Activated T-helper 2 cell treated with anti-CD3 and anti-CD28 coated beads, Interferon-gamma antibody, Interleukin-2, Interleukin-4, amounts not matched to agents 10 μg/mL and 5 μg/mL and 100 μg/mL, durations not matched to agents 14 hours and 24 hours and 36 hours (primary cell): ENCODE measurements at places on chromosomes 12 and 14.

- peaks cover 19% of the 10 kb centered on the region for H3K36me3 ChIP-seq
- no peak overlapping the region for H3K4me3 ChIP-seq
- no peak for DNase-seq
Measured at GRCh38 chr12:50061946-50062686, 4.7 kb downstream of the ASIC1 start.

DNA sequence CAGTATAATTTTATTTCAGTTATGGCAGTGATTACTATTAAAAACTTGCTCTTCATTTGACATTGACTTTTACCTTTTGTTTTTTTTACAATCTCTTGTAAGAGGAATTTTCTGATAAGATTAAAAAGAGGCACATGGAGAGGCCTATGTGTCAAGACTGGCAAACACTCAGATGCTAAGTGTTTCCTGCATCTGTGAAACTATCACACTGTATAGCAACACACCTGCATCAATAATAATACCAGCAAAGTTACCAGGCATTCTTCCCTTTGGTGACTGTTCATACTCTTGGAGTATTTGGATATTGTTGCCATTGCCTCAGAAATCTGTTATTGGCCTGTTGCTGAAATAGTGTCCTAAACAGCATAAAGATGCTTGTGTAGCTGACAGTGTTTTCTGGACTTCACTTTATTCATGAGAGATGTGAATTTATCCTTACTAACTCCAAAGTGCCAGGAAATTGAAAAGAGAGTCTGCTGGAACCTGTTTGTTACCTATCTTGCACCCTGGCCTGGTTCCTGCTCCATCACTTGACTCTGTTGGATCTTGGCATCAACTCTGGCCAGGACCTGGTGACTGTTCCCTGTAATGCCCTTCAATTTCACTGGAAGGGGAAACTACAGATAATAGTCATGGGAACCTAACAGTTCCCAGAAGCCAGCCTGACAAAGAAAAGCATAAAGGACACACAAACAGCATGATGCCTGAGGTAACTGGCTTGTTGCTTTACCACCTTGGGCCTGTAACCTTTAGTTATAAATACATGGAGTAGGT lies 19.8 kb downstream of the SLC16A7 start:
- H3K36me3 ChIP-seq = peaks cover 36% of the 10 kb centered on the region
- H3K27me3 ChIP-seq = no peaks in the 10 kb centered on the region
- peaks cover 7% of the 10 kb centered on the region for H3K4me1 ChIP-seq
- H3K4me3 ChIP-seq = no peak overlapping the region
- no peak for DNase-seq

DNA sequence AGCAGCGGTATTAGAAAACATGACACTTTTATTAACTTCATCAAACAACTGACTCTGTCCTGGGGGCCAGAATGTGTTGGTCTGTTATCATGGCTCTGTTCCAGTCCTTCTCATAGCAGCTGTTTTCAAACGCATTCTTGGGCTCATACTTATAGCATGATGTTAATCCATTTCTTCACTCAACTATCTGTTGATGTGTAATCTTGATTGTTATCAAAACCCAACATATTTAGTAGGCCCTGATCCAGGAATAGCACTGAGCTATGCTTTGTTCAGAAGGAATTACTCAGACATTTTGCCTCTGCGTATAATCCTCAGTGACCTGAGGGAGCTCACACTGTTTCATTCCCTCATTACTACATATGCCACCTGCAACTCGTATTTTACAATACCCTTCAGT lies 315.9 kb downstream of the BMP4 start:
- no peak for DNase-seq
- H3K27ac ChIP-seq = no peak overlapping the region
- no peak overlapping the region for H3K4me3 ChIP-seq

DNA sequence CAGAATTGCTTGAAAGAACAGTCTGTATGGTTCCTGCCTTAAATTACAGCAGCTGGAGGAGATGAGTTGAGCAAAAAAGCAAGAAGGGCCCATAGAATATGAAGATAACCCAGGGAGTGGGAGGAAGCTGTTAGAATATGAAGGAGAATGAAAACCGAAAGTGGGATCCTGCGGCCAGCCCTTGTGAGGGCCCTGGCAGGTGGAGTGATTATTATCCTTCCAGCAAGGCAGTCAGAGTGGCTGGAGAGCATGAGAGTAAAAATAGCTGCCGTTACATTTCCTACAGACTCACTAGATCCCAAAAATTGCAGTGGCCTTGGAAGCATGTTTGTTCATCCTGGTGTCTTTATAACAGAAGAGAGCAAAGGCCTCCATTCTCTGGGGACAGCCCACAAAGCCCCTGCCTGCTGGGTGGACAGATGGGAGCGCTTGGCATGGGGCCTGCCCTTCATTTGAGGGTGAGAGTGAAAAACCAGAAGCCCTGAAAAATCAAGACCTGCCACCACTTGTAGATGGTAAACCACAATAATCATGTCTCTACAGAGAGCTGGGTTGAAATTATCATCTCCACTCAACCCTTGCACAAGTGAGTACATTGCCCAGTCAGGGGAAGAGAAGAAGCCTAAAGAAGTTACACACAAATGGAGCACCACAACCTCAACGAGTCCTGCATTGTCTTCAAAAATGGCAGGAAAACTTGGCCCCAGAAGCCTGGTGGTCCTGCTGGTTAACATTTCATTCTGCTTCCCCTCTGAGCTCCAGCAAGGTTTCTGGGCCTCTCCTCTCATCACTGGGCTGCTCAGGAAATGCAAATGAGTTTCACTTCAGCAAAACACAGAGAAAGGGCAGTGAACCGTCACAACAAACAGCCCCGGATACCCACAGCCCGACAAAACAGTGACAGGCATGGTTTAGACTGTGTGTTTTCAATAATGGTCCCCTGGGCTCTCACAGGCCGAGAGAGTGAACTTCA lies 20.5 kb downstream of the ZDHHC22 start:
- peak; percentile 23 for DNase-seq
- no peaks in the 10 kb centered on the region for H3K36me3 ChIP-seq
- H3K27me3 ChIP-seq = peaks cover 16% of the 10 kb centered on the region
- no peak overlapping the region for H3K4me3 ChIP-seq
- H3K4me1 ChIP-seq = peaks cover 8% of the 10 kb centered on the region
- peak overlapping the region; percentile 48 for H3K27ac ChIP-seq

GRCh38 chr14:102490456-102490855 lies 19.1 kb downstream of the ANKRD9 start:
- H3K27ac ChIP-seq = no peak overlapping the region
- no peak for DNase-seq
- H3K4me3 ChIP-seq = no peak overlapping the region
- no peaks in the 10 kb centered on the region for H3K36me3 ChIP-seq
- no peaks in the 10 kb centered on the region for H3K27me3 ChIP-seq

DNA sequence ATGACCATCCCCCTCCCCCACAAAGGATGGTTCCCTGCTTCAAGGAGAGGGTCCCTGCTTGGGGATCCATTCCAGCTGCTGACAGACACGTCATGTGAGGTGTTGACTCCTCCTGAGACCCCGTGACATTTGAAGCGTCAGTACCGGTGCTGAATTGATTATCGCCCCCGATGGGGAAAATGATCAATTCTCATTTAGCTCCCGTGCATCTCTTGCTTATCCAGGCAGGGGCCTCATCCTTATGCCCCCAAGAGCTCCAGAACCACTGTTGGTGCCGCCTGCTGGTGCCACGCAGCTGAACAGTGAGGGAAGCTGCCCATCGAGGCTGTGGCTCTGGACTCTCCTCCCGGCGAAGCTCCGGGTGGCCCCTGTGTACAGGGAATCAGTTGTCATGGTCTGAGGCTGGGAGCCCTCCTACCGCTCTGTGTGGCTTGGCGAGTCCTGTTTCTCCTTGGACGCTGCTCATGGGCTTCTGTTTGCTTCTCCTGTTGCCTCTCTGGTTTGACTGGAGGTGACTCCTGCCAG lies 4.6 kb downstream of the KIF26A start:
- DNase-seq = no peak
- no peak overlapping the region for H3K27ac ChIP-seq
- no peaks in the 10 kb centered on the region for H3K4me1 ChIP-seq
- H3K36me3 ChIP-seq = no peaks in the 10 kb centered on the region
- peaks cover 4% of the 10 kb centered on the region for H3K27me3 ChIP-seq
- H3K4me3 ChIP-seq = no peak overlapping the region

DNA sequence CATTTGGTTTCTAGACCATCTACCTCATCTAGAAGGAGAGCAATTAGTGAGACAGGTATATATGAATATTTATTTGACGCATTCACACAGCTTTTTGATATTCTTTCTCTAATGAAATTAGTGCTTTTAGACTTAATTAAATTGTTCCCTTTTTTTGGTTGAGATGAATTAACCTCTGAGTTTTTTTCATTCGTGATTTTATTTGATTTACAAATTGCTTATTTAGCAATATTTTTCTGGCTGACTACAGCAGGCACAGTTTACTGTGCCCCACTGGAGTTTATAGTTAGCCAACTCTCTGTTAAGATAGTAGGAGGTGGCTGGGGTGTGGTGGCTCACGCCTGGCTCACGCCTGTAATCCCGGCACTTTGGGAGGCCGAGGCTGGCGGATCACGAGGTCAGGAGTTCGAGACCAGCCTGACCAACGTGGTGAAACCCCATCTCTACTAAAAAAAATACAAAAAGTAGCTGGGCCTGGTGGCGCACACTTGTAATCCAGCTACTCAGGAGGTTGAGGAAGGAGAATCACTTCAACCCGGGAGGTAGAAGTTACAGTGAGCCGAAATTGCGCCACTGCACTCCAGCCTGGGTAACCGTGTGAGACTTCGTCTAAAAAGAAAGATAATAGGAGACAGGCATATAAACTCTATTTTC lies 16.7 kb downstream of the MDM2 start:
- peaks cover 24% of the 10 kb centered on the region for H3K4me1 ChIP-seq
- no peak overlapping the region for H3K27ac ChIP-seq
- H3K4me3 ChIP-seq = no peak overlapping the region

- no peak overlapping the region for H3K27ac ChIP-seq
- H3K27me3 ChIP-seq = no peaks in the 10 kb centered on the region
- H3K4me3 ChIP-seq = no peak overlapping the region
- DNase-seq = no peak
- peaks cover 4% of the 10 kb centered on the region for H3K4me1 ChIP-seq
Measured at GRCh38 chr14:100290607-100291304, 15.5 kb downstream of the SLC25A29 start.

DNA sequence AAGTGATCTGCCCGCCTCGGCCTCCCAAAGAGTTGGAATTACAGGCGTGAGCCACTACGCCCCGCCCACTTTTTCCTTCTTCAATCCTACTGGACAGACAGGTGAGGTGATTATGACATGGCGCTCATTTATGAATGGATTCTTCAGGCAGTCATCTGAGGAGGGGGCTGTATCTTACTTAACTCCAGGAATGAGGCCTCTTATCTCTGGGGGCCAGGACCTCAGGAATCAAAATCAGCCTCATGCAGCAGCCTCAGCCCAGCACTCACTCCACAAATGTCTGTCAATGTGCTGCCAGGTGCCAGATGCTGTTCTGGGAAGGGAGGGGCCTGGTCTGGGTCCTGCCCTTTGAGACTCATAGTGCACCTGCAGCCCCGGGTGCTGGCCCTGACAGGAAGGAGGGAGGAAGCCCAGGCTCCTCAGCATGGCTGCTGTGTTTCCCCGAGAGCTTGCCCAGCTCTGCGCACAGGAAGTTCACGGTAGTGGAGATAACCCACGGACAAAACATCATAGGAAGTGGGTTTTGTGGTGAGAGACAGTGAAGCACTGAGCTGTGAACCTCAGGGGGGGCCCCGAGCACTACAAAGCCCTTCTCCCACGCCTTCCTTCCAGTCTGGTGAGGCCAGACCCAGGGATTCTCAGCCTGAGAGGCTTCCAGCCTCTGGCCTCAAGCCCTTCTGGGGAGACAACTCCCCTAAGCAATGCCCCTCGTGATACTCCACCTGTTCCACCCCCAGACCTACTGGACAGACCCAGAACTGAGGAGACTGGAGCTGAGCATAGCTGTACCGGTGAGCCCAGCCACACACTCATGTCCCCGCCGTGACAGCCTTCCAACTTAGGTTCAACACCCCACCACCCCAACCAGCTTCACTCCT lies 22.3 kb downstream of the GALNT6 start:
- peaks cover 41% of the 10 kb centered on the region for H3K36me3 ChIP-seq
- peaks cover 51% of the 10 kb centered on the region for H3K4me1 ChIP-seq
- H3K27me3 ChIP-seq = no peaks in the 10 kb centered on the region
- peak overlapping the region; percentile 27 for H3K4me3 ChIP-seq
- DNase-seq = peak; percentile 87

GRCh38 chr14:50037852-50038251 lies 78.5 kb downstream of the VCPKMT start:
- H3K36me3 ChIP-seq = peaks cover 40% of the 10 kb centered on the region
- peak overlapping the region; percentile 9 for H3K4me3 ChIP-seq
- H3K27me3 ChIP-seq = no peaks in the 10 kb centered on the region
- H3K27ac ChIP-seq = peak overlapping the region; percentile 97
- H3K4me1 ChIP-seq = peaks cover 49% of the 10 kb centered on the region

- peaks cover 11% of the 10 kb centered on the region for H3K27me3 ChIP-seq
- no peak overlapping the region for H3K4me3 ChIP-seq
- no peaks in the 10 kb centered on the region for H3K4me1 ChIP-seq
- no peaks in the 10 kb centered on the region for H3K36me3 ChIP-seq
Measured at GRCh38 chr12:125203145-125203765, 138.0 kb downstream of the AACS start.

GRCh38 chr12:51480978-51481377 lies 56.3 kb downstream of the SLC4A8 start:
- no peaks in the 10 kb centered on the region for H3K27me3 ChIP-seq
- peaks cover 34% of the 10 kb centered on the region for H3K4me1 ChIP-seq
- DNase-seq = no peak
- H3K4me3 ChIP-seq = no peak overlapping the region
- no peaks in the 10 kb centered on the region for H3K36me3 ChIP-seq

GRCh38 chr12:25625146-25625545 lies 72.1 kb upstream of the LMNTD1 start:
- no peak for DNase-seq
- no peaks in the 10 kb centered on the region for H3K4me1 ChIP-seq
- H3K27me3 ChIP-seq = peaks cover 7% of the 10 kb centered on the region
- no peak overlapping the region for H3K4me3 ChIP-seq
- H3K36me3 ChIP-seq = no peaks in the 10 kb centered on the region

GRCh38 chr12:131755305-131756113 lies 44.6 kb downstream of the SFSWAP start:
- H3K4me1 ChIP-seq = peaks cover 3% of the 10 kb centered on the region
- no peak overlapping the region for H3K4me3 ChIP-seq
- no peak overlapping the region for H3K27ac ChIP-seq
- H3K27me3 ChIP-seq = no peaks in the 10 kb centered on the region
- H3K36me3 ChIP-seq = peaks cover 76% of the 10 kb centered on the region
- peak; percentile 23 for DNase-seq

DNA sequence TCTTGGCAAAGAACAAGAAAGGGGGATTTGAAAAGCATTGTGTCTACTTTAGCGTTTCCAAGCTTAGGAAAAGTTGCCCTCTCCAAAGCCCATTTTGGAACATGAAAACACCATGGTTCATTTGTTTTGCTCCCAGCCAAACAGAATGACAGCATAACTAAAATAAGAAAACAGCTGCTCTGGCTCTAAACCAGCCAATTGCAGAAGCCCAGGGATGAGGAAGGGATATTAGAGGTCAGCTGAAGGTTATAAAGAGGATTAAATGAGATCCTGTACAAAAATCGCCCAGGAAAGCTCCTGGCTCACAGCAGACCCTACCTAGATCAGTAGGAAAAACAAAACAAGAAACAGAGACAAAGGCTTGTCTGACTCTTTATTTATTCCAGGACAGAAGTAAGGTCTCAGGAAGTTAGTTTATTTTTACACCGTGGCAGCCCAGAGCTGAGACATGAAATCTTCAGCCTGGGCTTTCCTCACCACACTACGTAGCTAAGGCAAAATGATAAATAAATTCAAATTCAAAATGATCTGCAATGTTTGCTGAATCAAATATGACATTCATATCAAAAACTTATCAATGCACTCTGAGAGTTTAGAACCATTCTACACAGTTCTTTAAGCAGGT lies 25.9 kb downstream of the SPX start:
- no peak for DNase-seq
- no peak overlapping the region for H3K4me3 ChIP-seq
- peaks cover 10% of the 10 kb centered on the region for H3K4me1 ChIP-seq
- no peaks in the 10 kb centered on the region for H3K36me3 ChIP-seq
